ENCODE measurements at places on chromosomes 16 and 17.

- DNase-seq = no peak
Measured at GRCh38 chr17:82548681-82549303, 29.3 kb downstream of the FOXK2 start.

GRCh38 chr16:13313351-13313750 is 412.0 kb downstream of the SHISA9 start:
- DNase-seq = no peak

- DNase-seq = no peak
Measured at GRCh38 chr16:85522842-85523601, 90.1 kb upstream of the GSE1 start.

- no peak for DNase-seq
Measured at GRCh38 chr16:86566601-86566965, at the start of gene FOXC2. TSS of gene FOXC2 (plus strand) at chr16:86566829. CDS start at chr16:86567336, 507 bp downstream.

- DNase-seq = no peak
Measured at GRCh38 chr16:23158114-23158513, 8.9 kb upstream of the USP31 start.

GRCh38 chr16:50273888-50274325 is 7.6 kb downstream of the ADCY7 start:
- no peak for DNase-seq

- peak; percentile 64 for DNase-seq
Measured at GRCh38 chr16:74726716-74727115, 26.1 kb upstream of the MLKL start.

DNA sequence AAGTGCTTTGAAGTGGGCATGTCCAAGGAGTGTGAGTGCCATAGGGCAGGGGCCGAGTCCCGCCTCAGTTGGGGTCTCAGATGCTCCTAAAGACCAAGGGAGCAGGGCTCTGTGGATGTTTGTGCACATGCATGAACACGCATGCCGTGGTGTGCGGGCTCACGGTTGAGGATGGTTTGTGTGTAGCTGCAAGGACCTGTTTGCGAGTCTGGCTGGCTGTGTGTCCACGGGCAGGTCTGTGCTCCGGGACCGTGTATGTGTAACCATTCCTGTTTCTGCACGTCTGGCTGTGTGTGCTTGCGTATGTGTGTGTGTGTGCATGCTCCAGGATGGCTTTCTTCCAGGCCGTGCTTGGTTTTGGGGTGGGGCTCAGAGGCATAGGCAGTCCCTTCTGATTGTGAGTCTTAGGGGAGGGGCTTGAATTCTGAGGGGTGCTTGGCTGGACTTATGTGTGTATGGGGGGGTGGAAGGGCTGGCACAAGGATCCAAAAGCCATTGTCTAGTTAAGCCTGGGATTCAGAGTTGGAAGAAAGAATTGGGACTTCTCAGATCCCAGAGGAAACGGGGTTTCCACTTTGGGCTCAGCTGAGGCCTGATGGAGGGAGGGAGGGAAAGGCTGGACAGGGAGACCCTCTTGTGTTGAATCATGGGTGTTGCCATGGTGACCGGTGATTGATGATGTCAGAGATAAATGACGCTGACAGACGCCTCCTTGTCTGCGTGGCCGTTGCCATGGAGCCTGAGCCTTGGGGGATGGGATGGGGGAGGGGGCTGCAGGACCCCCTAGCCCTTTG is 14.4 kb downstream of the GJD3 start:
- no peak for DNase-seq

GRCh38 chr17:64630309-64631223 is 31.5 kb downstream of the SMURF2 start:
- no peak for DNase-seq

GRCh38 chr16:28308794-28309584 is 16.7 kb downstream of the SBK1 start:
- DNase-seq = no peak

DNA sequence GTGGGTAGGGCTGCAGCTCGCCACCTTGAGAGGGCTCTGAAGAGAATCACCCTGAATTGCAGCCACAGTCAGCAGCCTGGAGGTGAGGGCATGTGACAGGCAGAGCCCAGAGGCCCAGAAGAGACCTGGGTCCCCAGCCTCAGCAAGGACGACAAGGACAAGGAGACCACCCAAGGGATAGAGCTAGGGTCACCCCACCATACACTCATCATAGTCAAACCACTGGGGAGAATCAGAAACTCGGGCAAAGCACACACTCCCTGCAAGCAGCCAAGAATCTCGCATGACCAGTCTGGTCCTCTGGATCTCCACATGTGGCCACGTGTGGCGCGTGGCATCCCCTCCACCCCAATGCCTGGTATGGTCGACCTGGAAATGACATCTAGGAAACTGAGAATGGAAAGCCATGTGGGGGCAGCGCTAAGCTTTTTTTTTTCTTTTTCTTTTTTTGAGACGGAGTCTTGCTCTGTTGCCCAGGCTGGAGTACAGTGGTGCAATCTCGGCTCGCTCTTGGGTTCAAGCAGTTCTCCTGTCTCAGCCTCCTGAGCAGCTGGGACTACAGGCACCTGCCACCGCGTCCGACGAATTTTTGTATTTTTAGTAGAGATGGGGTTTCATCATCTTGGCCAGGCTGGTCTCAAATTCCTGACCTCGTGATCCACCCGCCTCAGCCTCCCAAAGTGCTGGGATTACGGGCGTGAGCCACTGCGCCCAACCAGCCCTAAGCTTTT is 4.6 kb upstream of the SPHK1 start:
- DNase-seq = no peak

DNA sequence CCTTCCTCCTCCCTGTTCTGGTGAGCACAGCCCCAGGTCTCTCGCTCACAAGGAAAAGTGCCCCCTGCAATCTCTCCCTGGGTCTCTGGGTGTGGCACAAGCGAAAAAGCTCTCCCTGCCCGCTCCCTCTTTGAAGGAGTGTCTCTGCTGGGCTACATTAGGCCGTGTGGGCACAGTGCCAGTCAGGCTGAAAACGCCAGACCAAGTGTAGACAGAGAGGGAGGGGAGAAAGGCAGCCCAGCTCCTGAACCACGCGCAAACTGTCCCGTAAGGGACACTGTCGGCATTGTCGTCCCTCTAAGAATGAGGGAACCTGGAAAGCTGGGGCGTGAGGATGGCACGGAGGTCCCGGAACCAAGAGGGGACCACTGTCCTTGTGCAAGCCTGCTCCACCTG is 3.9 kb downstream of the SMIM5 start:
- no peak for DNase-seq

DNA sequence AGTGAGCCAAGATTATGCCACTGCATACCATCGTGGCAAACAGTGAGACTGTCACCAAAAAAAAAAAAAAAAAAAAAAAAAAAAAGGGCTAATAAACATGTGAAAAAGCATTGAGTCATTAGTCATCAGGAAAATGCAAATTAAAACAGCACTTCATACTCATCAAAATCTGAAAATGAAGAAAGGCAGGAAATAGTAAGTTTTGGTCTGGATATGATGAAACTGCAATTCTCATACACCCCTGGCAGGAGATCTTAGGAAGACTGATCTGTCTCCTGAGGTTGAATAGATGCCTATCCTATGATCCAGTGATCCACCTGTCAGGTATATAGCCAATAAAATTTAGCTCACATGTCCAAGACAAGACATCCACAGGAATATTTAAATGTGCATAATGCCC is 212.7 kb downstream of the CPPED1 start:
- DNase-seq = no peak

- DNase-seq = no peak
Measured at GRCh38 chr16:72844225-72844920, 203.6 kb downstream of the ZFHX3 start.
